ENCODE measurements at places on chromosomes 16 and 17. TPM values are rescaled to one million over a fixed set of nuclear protein-coding genes. Genes with fewer than 3 reads are reported as not detected.

DNA sequence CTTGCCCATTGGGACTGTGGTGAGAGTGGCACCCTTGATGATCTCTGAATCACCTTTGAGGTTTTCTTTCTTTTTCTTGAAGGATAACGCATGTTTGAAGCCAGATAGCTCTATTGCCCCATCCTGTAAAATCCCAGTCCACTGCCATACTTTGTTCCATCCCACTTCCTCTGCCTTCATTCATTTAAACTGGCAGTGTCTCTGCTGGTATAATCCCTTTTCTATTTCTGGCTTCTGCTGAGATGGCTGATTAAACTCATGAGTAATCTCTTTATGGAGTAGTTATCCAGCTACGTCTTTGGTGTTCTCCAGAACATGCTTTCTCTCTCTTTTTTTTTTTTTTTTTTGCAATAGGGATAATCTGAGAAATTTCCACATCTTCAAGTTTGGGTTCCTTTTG, 656.5 kb upstream of the SALL1 start:
- DNase-seq: no peak

The GALR2 gene
- total RNA-seq: not detected

The GAS7 gene
- 70.6 TPM for total RNA-seq

The CDRT15L2 gene
- total RNA-seq: not detected

- DNase-seq: no peak
Observed at GRCh38 chr17:69423450-69423849, 9.0 kb downstream of the MAP2K6 start.

The NTN1 gene
- 15.4 TPM for total RNA-seq
